RWPE1 (cell line): ENCODE measurements at places on chromosomes 7 and 10.

GRCh38 chr10:28343252-28343651 is 40.4 kb upstream of the MPP7 start:
- DNase-seq, result no peak

DNA sequence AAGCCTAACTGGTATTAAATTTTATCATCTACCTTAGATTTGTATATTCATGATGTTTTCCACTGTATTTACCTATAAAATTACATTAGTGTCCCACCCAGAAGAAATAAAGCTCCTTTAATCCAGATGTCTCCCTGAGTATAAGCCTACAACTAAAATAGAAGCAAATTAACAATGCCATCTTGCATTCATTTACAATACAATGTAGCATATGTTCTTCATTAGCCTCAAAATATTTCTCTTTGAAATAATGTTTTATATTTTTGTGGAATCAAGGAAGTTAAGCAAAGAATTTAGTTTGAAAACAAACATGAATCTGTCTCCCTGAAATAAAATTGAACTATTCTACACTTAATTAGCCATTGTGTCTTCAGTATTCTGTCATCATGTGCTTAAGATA is 112.3 kb downstream of the CACNA2D1 start:
- DNase-seq, result no peak

DNA sequence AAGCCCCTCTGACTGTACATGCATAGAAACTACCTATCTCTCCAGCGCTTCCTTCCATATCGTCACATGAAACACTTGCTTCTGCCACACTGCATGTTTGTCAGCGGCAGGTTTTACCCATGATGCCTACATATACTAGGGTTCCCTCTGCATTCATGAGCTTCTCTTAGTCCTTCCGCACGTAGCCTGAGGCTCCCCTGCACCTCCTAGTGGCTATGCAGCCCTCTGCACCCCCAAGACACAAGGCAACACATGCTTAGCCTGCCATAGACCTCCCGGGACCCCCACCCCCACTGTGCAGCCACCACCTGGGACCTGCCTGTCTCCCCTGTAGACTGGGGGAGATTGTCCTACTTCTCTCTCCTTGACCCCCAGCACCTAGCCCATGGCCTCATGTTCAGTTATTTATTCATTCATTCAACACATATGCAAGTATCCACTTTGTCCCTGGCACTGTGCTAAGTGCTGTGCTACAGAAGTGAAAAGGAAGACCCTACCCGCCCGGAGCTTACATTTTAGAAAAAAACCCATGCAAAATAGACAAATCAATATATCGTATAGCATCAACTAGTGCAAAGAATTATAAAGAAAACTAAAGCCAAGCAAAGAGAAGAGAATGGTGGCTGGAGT is 23.5 kb downstream of the TMEM273 start:
- DNase-seq, result no peak

- peak; percentile 6 for DNase-seq
These were observed 1354.7 kb upstream of the LRRTM3 start for GRCh38 chr10:65571011-65571570.

- no peak for DNase-seq
These were observed 5.5 kb downstream of the CPA5 start for GRCh38 chr7:130349911-130350782.

DNA sequence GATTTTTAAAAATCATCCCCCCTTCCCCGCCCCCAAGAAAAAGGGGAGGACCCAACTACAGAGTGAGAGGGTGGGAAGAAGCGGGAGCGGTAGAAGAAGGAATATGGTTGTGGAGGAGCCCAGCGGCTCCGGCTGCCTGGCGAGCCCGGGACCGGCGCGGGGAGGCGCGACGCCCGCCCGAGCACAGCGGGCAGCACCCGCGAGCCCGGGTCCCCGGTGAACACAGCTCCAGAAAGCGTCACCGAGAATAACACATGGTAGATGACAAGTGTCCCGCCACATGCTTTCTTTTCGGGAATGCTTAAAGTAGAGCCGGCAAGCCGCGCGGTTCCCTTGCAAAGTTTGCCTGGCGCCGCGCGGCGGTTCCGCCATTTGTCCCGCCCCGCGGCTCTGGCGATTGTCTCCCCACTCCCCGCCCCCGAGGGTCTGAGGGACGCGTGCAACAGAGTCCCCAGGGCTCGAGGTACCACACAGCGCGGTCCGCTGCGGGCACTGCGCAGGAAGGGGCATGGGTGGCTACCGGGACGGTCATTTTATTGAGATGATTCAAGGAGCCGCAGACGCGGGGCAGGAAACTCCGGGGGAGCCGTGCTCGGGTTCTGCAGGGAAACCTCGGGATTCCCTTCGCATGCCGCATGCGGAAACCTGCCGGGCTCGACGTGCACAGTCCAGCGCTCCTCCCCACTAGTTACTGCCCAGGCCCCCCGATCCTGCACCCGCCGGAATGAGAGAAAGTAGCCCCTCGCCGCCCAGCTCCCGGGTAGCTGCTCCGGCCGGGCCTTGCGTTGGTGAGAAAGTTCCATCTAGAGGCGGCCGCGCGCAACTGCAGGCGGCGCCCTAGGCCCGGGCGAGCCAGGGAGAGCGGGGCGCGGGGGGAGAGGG is 781 bp upstream of the GRM8 start:
- peak; percentile 56 for DNase-seq

- peak; percentile 79 for DNase-seq
These were observed 54.1 kb downstream of the LAMB1 start for GRCh38 chr7:107948645-107949442.

DNA sequence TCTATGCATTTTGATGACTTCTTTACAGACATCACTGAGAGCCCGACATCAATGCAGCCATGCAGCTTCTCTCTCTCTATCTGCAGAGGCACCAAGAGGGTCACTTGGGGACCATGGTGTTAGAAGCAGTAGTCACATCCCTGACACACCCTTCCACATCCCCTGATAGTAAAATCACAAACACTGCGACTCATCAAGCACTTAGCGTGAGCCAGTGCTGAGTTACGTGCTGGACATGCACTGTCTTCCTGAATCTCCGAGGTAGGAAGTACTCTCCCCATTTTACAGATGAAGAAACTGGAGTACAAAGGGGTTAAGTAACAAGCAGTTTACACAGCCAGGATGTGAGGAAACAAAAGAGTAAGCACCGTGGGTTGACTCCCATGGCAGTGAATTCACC is 109.2 kb downstream of the OSBPL3 start:
- no peak for DNase-seq

DNA sequence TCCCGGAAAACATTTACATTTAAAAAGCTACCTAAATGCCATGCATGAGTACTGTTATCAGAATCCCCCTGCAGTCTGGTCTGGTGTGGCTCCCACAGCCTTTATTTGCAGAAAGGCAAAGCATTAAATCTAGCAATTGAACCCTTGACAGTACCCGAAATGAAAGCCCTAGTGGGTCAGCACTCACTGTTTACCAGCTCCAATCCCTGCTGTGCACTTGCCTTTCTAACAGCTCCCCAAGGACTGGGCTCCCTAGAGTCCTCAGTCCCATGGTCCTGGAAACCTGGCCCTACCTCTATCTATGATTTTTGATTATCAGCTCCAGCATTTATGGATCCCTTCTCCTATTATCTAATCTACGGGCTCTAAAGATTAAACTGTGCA is 1.9 kb upstream of the MACC1 start:
- DNase-seq, result no peak

- DNase-seq, result no peak
These were observed 11.7 kb upstream of the MKI67 start for GRCh38 chr10:128137877-128138276.

DNA sequence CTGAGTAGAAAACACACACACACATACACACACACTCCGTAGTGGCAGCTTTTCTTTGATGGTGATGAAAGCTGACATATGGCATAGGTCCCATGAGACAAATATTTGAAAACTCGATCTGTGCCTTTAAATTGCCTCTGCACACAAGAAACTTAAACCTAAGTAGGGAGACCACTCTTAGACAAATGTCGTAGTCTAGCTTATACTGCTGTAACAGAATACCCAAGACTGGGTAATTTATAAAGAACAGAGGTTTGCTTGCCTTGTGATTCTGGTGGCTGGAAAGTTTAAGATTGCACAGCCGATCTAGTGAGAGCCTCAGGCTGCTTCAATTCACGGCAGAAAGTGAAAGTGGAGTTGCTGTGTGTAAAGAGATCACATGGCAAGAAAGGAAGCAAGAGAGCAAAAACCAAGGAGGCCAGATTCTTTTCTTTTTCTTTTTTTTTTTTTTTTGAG is 489.4 kb upstream of the SORCS1 start:
- DNase-seq, result peak; percentile 11

DNA sequence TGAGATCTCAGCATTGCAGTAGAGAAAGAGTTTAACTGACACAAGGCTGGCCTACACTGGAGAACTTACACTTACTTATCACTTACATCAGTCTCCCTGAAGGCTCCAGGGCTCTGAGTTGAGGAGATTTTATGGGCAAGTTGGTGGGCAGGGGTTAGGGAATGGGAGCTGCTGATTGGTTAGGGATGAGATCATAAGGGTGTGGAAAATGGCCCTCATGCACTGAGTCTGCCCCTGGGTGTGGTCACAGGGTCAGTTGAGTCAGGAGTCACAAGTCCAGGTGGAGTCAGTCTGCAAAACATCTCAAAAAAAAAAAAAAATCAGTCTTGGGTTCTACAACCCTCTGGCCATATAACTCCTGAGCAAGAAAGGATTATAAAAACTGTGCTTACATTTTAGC is 60.5 kb downstream of the PPP1R17 start:
- DNase-seq, result peak; percentile 51

- DNase-seq, result no peak
These were observed 1217.7 kb upstream of the CELF2 start for GRCh38 chr10:9800011-9800410.

- DNase-seq, result no peak
These were observed 77.9 kb downstream of the FAM204A start for GRCh38 chr10:118264252-118264651.

DNA sequence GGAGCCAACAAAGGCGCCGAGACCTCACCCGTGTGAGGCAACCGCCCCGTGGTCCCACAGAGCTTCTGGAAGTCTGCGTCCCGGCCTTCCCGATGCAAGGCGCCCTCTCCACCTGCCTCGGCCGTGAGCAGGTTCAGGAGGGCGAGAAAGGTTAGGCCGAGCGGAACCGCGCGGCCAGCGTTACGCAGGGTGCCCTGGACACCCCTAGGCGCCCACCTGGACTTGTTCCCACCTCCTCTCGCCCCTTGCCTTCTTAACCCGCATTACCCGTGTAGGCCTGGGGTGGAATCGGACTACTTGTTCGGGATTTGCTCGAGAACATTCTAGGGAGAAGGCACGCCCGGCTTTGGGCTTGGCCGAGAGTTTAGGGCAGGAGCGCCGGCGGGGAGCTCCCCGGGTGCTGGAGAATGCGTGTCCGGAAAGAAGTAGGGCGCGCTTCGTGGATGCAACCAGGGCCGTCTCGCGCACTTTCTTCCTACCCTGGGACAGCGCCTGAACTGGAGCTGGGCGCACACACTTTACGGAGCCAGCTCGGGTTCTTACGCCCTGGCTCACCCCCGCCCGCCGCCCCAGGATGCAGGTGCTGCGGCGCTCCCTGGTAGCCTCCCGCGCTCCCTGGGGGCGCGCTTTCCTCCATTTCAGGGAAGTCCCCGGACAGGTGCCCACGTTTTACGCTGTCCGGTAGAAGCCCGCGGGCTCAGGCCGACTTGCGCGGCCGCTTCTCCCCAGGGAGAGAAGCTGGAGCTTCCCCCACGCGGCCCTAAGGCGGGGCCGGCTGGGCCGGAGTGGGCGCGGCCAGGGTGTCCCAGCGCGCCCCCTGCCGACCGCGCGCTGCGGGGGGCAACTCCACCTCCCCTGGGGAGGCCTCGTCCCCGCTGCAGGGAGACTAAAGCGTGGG is 74.5 kb downstream of the INSIG1 start:
- DNase-seq, result no peak
